A673 (cell line): ENCODE measurements at places on chromosomes 2 and 18. TPM values are rescaled to one million over a fixed set of nuclear protein-coding genes. Genes with fewer than 3 reads are reported as not detected.

MYCN gene
- total RNA-seq, result 2.8 and 3.4 TPM in 2 replicates

CHRND gene
- total RNA-seq, result not detected in 2 replicates

SIX3 gene
- 0.56 and 0.59 TPM in 2 replicates for total RNA-seq

MAB21L4 gene
- not detected in 2 replicates for total RNA-seq

CAVIN2 gene
- 0.09 and 0.28 TPM in 2 replicates for total RNA-seq
